ENCODE measurements at places on chromosomes 2 and 18. TPM values are rescaled to one million over a fixed set of nuclear protein-coding genes. Genes with fewer than 3 reads are reported as not detected.

Gene MYO7B
- 4.3 TPM for total RNA-seq

Gene SPAST
- total RNA-seq, result 50.5 TPM

Gene HOXD12
- total RNA-seq, result not detected

Gene ERFE
- total RNA-seq, result 1.8 TPM

Gene USP37
- 16.5 TPM for total RNA-seq

Gene ACTG2
- 5.3 TPM for total RNA-seq

Gene CDCA7
- total RNA-seq, result 6.3 TPM

Gene CHN1
- total RNA-seq, result 66.2 TPM

Gene CNRIP1
- 36.6 TPM for total RNA-seq

Gene SESTD1
- 58.6 TPM for total RNA-seq

Gene ITGA4
- total RNA-seq, result 23.0 TPM

Gene GKN1
- total RNA-seq, result not detected

Gene CNTNAP5
- 63.2 TPM for total RNA-seq

Gene GRHL1
- 12.0 TPM for total RNA-seq

Gene CDK15
- total RNA-seq, result 0.50 TPM

Gene TUBA3E
- total RNA-seq, result 0.11 TPM

Gene HOXD3
- 11.2 TPM for total RNA-seq

Gene CLEC4F
- not detected for total RNA-seq

Gene REG3G
- total RNA-seq, result 0.50 TPM

Gene UPP2
- total RNA-seq, result 1.4 TPM

Gene REG1B
- total RNA-seq, result not detected

Gene KIF5C
- 79.2 TPM for total RNA-seq

Gene TUBA3D
- total RNA-seq, result not detected

Gene COBLL1
- 23.7 TPM for total RNA-seq

Gene MRPL30
- 53.1 TPM for total RNA-seq

Gene SERPINB13
- not detected for total RNA-seq

Gene GNAL
- 67.0 TPM for total RNA-seq

Gene AQP12A
- not detected for total RNA-seq

Gene NCKAP5
- total RNA-seq, result 8.9 TPM

Gene C2orf66
- total RNA-seq, result 0.28 TPM

Gene WNT6
- 6.5 TPM for total RNA-seq

Gene LAPTM4A
- total RNA-seq, result 159 TPM

Gene NT5C1B
- not detected for total RNA-seq

Gene CTAGE1
- total RNA-seq, result not detected

Gene CXCR1
- not detected for total RNA-seq
